ENCODE measurements at places on chromosomes 11 and 22.

DNA sequence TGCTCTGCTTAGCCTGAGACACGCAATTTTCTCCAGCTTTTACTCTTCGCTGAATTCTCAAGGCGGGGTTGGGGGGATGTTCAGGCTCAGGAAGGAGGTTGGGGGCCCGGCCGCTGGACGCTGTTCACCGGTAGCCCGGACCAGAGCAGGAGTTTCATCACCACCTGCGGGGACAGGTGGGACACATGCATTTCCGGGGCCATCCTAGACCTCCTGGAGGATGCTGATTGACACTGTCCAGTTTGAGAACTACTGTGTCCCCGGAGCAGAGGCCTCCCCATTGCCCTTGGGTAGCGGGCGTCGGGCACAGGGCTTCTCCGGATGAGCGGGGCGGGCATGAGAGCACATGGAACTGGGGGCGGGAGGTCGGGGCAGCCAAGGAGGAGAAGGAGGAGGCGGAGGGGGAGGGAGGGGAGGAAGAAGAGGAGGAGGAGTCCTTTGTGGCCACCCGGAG lies 144.0 kb upstream of the GRK3 start:
- DNase-seq, result no peak
- H3K27me3 ChIP-seq, result peaks cover 8% of the 10 kb centered on the region
- no peaks in the 10 kb centered on the region for H3K36me3 ChIP-seq

DNA sequence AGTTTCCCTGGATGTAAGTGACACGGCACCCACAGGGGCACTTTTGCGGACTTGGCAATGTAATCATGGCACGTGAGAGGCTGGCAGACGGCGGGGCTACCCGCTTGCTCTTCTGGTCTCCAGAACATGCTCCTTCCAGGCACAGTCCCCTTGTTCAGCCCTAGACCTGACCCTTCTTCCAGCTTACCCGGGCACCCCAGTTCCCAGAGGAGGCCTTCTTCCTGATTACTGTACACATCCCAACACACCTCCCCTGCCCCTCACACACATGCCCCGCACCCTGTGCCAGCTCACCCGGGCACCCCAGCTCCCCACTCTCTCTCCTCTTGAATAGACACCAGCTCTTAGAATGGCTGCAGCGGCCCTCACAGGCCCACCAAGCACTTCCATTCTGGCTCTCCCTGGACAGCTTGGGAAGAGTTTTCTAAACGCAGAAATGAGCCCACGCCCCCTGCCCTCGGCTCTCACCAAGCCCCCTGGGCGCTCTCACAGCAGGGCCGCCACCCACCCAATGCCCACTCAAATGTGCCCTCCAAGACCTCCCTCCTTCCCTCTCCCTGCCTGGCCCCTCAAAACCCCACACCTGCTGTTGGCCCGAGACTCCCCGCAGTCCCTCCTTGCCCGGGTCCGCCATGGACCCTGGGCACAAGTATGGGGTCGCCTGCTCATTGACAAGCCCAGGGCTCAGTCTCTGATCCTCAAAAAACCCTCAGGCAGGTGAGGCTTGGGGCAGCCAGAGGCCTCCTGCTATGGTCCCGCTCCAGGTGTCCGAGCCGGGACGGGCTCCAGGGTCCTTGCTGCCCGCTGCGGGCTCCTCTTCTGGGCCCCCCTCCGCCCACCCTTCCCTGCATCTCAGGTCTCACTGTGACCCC lies 88.5 kb downstream of the WNT7B start:
- DNase-seq, result no peak
- no peak overlapping the region for H3K27ac ChIP-seq
- peaks cover 14% of the 10 kb centered on the region for H3K4me1 ChIP-seq

- no peak overlapping the region for H3K27ac ChIP-seq
- H3K36me3 ChIP-seq, result no peaks in the 10 kb centered on the region
- peaks cover 11% of the 10 kb centered on the region for H3K27me3 ChIP-seq
- no peak overlapping the region for H3K4me3 ChIP-seq
Observed at GRCh38 chr11:19519912-19520641, 192.6 kb upstream of the NAV2 start.

DNA sequence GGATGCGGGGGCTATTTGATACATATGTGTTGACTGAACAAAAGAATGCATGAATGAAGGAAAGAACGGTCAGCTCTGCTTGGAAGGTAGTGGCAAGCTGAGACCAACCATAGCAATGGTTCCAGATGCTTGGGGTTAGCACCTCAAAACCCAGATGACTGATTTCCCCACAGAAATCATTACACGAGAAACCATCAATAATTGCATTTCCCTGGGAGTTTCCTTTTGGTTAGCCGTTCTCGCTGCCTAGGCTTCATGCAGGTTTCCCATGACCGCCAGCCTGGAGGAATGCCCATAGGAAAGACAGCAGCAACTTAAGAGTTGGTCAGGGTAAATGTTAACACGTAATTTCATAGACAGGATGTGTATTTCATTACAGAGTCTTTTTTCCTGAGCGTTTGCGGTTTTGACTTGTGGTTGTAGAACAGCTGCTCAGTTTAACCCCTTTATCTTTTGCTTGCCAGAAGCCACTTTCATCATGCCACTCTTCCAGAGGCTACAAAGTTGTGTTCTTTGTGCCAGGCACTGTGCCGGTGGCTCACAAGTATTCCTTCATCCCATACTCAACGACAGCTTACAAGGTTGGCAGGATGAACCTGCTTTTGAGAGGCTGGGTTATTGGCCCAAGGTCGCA lies 2.8 kb downstream of the IL17RA start:
- H3K4me1 ChIP-seq, result peaks cover 22% of the 10 kb centered on the region
- peaks cover 5% of the 10 kb centered on the region for H3K36me3 ChIP-seq
- H3K4me3 ChIP-seq, result no peak overlapping the region
- H3K27me3 ChIP-seq, result no peaks in the 10 kb centered on the region

All from esophagus squamous epithelium (tissue), 5 donors.